ENCODE measurements at places on chromosomes 2 and 18. TPM values are rescaled to one million over a fixed set of nuclear protein-coding genes. Genes with fewer than 3 reads are reported as not detected.

Gene DNAJC5G
- total RNA-seq, result not detected

Gene FAM110C
- total RNA-seq, result 17.9 TPM

Gene ZNG1B
- 49.7 TPM for total RNA-seq

Gene CFAP210
- not detected for total RNA-seq

Gene RPL31
- 1,158 TPM for total RNA-seq

DNA sequence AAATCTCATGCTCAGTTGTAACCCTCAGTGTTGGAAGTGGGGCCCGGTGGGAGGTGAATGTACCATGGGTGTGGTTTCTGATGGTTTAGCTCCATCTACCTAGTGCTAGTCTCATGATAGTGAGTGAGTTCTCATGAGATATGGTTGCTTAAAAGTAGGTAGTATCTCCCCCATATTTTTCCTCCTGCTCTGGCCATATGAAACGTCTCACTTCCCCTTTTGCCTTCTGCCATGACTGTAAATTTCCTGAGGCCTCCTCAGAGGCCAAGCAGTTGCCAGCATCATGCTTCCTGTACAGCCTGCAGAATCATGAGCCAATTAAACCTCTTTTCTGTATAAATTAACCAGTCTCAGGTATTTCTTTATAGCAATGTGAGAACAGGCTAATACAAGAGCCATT lies 62.8 kb upstream of the RNF152 start:
- no peak for DNase-seq

DNA sequence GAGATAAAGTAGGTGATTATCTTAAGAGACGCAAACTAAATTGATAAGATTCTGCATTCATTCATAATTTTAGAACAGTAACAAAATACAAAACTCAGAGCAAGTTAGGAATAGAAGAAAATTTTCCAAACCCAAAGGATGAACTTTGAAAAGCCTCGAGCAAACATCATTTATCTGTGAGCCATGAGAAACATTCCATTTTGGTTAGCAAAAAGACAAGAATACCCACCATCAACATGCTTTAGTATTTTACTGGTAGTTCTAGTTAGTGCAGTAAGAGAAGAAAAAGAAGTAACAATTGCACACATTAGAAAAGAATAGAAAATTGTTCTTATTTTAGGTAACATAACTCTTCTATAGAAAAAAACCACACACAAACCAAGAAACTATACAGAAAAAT lies 291.3 kb upstream of the TCF4 start:
- no peak for DNase-seq

- DNase-seq, result no peak
Measured at GRCh38 chr2:40430776-40431599, 20.9 kb downstream of the SLC8A1 start.

- DNase-seq, result no peak
Measured at GRCh38 chr18:44834867-44835469, 154.3 kb downstream of the SETBP1 start.

GRCh38 chr18:10361660-10362059 lies 92.8 kb upstream of the APCDD1 start:
- no peak for DNase-seq

- DNase-seq, result no peak
Measured at GRCh38 chr2:64643838-64644457, 9.8 kb downstream of the SERTAD2 start.

GRCh38 chr18:80184243-80184772 lies 63.0 kb downstream of the PARD6G start:
- DNase-seq, result no peak

GRCh38 chr18:45627204-45627526 lies 11.9 kb downstream of the SLC14A2 start:
- no peak for DNase-seq

All from Calu3 (cell line).